ENCODE measurements at places on chromosomes 2 and 18.

GRCh38 chr2:109372171-109372568, 241.6 kb downstream of the SEPTIN10 start:
- DNase-seq, result no peak

- DNase-seq, result no peak
These were observed 26.3 kb downstream of the PAX3 start for GRCh38 chr2:222272446-222273015.

DNA sequence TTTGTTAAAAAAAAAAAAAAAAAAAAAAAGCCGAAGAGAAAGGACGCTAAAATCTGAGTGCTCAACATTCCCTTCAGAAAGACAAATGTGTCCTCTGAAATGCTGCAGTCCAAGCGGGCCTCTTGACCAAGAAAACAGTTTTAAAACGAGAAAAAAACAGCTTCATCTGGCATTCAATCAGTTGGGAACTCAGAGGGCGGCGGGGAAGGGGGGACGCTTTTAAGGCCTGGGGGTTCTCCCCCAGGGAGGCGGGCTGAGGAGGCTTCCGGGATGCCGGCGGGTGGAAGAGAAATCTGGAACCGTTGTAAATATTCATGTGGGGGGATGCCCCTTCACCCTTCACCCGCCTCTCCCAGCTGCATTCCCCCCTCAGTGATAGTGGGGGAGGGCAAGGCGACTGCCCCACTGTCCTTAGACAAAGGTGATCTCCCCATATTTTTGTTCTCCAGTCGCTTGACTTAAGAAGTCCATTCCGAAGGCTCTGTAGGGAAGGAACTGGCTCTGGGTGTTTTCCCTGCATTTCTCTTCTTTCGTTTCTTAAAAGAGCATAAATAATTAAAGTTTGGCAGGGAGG, 3.3 kb upstream of the HOXD11 start:
- no peak for DNase-seq

DNA sequence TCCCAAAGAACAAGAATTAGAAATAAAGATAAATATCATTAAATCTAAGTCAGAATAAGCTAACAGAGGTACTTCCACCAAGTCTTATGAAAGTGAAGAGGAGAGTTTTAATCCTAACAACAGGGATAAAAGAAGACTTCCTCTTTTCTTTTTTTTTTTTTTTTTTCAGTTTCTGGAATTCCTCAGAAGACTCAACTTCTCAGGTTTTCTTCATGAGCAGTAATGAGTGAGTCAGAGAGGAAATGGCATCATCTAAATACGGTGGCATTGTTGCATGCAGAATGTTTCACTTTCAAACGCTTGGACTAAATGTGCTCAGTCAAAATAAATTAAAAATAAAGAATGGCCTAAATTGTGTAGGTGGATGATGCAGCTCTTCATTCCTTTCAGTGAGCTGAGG, 45.6 kb upstream of the ARHGAP15 start:
- peak; percentile 43 for DNase-seq

GRCh38 chr2:172381275-172382027, 45.9 kb upstream of the ITGA6 start:
- no peak for DNase-seq

- DNase-seq, result no peak
These were observed 297.0 kb upstream of the GULP1 start for GRCh38 chr2:187994464-187995331.

- DNase-seq, result no peak
These were observed 91.7 kb upstream of the TFCP2L1 start for GRCh38 chr2:121376535-121377250.

DNA sequence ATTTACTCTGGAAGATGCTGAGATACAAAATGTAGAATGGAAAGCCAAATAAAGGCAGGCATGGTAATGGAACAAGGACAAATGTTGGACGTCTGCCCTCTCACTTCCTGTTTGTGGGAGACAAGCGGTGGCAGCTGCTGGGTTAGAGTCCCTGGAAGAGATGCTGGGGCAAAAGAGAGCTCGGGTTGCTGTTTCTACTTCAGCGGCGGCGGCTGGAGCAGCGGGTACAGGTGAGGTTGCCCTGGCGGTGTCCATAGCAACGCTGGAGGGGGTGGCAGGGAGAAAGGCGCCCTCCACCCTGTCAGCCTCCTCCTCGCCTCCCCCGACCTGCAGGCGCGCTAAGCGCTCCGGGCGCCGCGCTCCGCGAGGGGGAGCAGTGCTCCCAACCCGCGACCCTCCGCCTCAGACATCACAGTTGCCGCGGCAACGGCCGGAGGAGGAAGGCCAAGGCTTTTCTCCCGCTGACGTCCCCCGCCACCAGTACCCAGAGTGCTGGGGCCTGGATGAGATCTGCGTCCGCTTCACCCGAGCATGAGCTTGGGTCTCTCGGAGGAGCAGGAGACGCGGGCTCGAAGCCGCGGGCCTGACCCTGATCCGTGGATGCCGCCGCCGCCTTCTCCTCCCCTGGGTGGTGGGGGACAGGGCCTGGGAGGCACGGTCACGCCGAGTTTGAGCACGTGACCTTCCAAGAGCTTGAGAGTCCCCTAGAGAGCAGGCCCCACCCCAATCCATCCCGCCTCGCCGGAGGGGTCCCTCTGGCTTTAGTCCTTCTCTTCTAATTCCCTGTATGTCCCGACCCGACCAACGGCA, 65.6 kb downstream of the NOL4 start:
- DNase-seq, result no peak

GRCh38 chr18:45197526-45197970, 417.7 kb upstream of the SLC14A2 start:
- no peak for DNase-seq

DNA sequence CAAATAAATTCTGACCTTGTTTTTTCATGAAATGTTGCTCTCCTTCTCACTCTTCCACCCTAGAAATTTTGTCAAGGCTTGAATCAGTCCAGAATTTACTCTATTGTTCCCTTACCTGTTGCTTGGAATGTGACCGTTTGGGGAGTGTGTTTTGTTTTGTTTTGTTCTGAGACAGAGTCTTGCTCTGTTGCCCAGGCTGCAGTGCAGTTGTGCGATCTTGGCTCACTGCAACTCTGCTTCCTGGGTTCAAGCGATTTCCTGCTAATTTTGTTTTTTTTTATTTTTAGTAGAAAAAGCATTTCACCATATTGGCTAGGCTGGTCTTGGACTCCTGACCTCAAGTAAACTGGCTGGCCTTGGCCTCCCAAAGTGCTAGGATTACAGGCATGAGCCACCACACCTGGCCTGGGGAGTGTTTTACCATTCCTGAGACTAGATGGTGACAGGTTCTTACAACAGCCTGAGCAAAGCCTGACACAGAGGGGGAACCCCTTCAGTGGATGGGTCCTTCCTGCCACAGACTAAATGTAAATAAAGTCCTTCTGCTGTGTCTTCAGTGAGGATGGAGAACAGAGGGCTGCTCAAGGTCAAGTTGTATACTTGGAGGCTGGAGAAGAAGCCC, 52.0 kb downstream of the HAUS1 start:
- DNase-seq, result peak; percentile 61

- no peak for DNase-seq
These were observed 48.3 kb downstream of the CCDC88A start for GRCh38 chr2:55371376-55371775.

DNA sequence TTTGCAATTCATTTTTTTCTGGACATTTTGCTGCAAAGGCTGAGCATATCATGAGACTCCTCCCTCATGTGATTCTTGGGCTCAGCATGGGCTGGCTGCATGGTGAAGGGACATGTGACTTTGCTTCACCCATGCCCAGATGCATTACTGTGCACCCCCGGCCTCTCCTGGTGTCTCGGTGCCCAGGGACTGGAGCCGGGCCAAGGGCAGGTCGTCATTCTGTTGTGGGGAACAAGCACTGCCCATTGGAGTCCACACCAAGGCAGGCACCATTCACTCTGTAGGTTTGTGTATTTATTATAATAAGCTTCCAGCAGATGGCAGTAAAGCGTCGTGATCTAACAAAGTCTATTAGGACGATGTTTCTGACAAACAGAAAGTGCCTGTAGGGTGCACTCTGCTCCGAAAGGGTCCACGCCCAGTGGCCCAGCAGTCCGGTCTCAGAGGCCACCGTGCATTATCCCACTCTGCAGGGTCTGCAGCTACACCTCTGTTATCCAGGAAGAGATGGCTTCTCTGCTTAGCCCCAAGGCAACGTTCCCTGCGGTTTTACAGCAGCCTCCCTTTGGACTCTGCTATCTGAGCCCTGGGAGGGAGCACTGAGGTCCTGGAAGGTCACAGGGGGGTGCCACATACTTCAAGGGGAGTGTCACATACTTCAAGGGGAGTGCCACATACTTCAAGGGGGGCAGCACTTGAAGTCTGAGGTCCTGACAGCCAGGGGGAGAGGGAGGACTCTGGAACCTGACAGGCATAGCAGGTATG, 219.6 kb downstream of the TSN start:
- peak; percentile 60 for DNase-seq

GRCh38 chr2:19425419-19425818, 67.0 kb upstream of the OSR1 start:
- DNase-seq, result no peak

- no peak for DNase-seq
These were observed 63.8 kb downstream of the ARL6IP6 start for GRCh38 chr2:152782171-152782570.

DNA sequence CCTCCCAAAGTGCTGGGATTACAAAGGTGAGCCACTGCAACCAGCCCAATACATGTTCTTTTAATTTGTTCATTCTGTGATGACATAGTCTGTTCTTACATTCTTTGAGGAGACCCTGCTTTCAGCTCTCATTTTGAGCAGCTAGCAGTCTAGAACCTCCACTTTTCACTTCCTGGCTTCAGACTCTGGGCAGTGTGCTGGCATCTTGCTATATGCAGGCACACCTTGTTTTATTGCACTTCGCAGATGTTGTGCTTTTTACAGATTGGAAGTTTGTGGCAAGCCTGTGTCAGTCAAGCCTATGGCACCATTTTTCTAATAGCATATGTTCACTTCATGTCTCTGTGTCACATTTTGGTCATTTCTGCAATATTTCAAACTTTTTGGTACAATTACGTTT, 72.4 kb downstream of the PRKCE start:
- no peak for DNase-seq

GRCh38 chr2:88626171-88627054, 851 bp downstream of the EIF2AK3 start:
- DNase-seq, result peak; percentile 34
